ENCODE measurements at places on chromosomes 7 and 10.
A peak's percentile ranks its signal among the peaks of the same experiment; 100 is the strongest.

DNA sequence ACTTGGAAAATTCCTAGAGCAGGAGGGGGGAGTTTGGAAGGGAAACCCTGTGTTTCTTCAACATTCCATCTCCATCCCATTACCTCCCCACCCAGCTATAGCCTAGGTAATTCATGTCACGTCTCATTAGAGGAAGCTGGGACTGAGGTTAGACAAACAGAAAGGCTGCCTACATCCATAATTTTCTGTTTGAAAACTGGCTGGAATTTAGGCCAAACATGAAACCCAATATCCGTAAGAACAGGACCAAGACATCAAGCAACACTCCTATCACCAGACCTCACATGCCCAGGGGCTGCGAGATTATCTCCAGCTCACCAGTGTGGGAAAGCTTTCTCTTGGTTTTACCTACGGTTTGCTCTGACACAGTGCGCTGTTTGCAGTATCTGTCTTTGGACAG is 316.3 kb downstream of the FRMD4A start:
- DNase-seq: no peak

DNA sequence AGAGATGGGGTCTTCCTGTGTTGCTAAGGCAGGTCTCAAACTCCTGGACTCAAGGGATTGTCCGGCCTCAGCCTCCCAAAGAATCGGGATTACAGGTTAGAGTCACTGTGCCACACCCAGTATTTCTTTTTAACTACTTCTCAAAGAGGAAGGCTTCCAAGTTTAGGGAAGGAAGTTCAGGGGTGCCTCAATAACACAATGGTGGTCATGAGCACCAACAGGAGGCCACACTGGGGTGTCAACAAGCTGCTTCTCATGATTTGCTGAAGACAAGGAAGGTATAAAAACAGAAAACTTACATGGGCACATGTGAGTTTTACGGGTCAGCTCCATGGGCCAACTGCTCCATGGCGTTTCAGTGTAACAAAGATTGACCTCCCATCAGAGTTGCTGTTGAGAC is 160.5 kb downstream of the TNS3 start:
- DNase-seq: no peak

DNA sequence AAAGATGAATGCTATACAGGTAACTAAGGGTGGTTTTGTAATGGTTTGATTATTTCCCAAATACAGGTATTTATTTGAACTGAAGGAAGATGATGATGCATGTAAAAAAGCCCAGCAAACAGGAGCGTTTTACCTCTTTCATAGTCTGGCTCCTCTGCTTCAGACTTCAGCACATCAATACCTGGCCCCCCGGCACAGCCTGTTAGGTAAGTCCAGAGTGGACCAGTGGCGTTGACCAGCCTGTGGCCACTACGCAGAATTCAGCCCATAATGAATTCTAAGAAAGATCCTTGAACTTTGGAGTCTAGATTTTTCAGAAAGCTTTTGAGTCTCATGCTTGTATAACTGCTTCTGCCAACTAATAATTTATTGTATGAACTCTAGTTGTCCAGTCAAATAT is 9.7 kb downstream of the NUDT13 start:
- no peak for DNase-seq

DNA sequence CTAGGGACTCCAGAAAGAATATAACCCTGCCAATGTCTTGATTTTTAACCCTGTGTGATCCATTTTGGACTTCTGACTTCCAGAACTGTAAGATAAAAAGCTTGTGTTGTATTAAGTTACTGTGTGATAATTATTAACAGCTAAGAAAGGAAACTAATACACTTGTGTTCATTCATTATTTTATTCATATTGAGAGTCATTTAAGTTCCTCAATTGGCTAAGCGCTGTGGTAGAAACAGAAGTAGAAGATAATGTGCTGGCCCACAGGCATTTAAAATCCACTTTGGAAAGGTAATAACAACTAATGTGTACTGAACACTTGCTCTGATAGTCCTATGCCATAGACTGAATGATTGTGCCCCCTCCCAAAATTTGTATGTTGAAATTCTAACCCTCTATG is 471.7 kb upstream of the GHITM start:
- no peak for DNase-seq

DNA sequence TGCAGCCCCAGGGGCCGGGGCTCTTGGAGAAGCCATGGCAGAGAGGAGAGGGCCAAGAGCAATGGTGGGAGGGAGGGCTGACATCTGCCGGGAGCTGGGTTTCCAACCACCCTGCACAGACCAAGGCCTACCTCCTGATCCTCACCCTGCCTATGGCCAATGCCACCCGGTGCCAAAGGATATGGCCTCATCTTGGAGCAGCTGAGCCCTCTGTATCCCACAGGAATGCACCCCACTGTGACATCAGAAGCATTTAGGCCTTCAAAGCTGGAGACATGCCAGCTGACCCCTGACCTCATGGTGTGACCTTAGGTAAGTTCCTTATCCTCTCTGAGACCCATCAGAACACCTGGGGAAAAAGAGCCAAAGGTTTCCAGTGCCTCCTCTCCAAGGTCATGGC is 113.6 kb upstream of the ZMIZ1 start:
- DNase-seq: no peak

GRCh38 chr7:116952635-116953371 is 498 bp upstream of the ST7 start:
- DNase-seq: peak; percentile 46

DNA sequence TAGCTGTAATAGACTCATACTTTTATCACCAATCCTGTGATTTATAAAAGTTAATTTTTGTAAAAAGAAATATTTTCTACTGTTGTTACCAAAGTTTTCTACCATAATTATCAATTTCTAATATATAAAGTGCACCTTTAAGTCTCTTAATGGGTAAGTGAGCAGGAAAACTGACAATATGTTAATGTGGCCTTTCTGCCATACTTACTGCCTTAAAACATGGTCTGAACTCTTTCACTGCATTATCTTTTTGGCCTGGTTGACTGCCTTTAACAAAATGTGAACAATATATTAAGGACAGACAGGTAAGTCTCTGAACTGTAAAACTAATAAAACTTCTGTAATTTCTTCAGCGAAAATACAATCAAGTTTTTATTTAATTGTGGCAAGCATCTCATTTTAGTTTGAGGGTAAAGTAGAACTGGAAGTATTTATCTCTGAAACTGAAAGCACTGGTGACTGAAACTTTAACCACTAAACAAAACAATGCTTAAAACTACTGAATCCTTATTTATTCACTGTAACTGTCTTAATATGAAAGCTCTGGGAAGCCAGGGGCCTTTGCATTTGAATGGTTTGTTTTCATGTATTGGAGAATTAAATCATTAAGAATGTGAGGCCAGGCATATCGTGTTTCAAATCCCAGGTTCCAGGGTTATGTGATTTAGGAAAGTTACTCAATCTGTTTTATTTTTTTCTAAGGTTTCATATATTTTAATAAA is 948.8 kb upstream of the POT1 start:
- no peak for DNase-seq

DNA sequence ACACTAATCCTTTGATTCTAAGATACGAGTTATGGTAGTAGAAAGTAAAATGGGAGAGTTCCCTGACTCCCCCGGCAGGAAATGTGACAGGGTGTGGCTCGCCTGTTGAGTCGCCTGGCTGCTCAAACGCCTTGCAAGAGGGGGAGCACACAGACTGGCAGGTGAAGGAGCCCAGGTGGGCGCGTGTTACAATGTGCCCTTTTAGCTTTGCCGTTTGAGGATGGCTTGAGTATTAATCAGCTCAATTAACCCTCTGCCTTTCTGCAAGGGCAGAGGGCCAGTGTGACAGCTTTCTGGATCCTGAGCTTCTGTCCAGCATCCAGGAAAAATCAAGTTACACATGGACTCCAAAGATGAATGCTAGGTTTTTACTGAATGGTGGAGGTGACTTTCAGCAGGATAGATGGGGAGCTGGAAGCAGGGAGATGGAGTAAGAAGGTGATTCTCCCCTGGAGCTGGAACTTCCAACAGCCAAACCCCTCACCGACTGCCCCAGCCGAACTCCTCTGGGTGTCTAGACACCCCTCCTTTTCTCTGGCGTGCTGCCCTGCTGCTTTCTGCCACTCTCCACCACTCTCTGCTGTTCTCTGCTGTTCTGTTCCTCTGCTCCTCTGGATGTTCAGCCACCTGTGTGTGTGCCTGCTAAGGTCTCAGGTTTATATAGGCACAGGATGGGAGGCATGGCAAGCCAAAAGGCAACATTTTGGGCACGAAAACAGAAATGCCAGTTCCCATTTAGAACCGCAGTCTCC is 548.8 kb upstream of the KCND2 start:
- DNase-seq: no peak

GRCh38 chr10:16957038-16957437 is 139.8 kb upstream of the RSU1 start:
- DNase-seq: peak; percentile 49

DNA sequence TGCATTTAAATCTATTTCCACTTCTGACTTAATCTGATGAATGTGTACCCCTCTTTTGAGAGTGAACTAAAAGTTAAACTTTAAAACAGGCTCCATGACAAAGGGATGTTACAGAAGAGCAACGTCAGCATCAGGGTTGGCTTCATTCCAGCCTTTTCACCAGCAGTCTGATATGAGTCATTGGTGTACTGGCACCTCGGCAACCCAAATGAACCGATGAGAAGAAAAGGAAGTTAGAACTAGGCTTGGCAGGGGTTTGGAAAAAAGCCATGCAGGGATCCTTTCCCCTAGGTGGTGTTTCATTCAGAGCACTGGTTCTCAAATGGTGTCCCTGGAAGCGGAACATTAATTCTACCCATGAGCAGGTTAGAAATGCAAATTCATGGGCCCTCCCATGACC is 53.6 kb downstream of the SEC61G start:
- DNase-seq: peak; percentile 20

DNA sequence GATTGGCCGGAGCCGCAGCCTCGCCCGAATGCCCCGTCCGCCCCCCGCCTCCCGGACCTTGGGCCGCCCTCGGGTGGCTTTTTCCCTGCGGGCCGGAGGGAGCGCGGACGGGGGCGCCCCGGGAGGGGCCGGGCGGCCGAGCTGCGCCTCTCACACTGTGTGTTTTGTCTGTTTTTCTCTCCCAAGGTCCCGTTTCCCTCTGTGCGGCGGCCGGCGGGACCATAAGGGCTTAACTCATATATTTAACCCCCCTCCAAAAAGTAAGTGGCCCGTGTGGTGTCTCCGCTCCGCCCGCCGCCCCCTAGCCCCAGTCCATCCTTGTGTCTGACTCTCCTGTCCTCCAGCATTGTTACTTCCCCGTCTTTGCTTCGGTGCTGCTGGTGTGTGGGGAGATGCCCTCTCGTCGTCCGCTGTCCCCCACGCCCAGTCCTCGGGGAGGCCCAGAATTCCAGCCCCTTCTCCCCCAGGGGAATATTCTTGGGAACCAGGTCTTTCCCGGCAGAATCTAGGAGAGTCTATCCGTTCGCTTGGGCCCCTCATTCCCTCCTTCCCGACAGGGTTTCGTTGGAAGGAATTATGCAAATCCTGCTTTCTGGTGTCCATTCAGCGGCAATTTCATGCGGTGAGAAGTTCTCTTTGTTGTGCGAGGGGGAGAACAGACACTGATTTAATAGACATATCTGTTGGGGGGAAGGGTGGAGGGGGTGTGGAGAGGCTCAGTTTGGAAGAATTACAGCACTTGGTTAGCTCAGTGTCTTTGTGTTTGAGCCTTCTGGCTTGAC is 1.3 kb downstream of the LCOR start:
- peak; percentile 16 for DNase-seq

- no peak for DNase-seq
Observed at GRCh38 chr10:104273899-104274575, 5.1 kb downstream of the GSTO2 start.

- DNase-seq: no peak
Observed at GRCh38 chr7:522071-522950, 2.7 kb upstream of the PDGFA start.

DNA sequence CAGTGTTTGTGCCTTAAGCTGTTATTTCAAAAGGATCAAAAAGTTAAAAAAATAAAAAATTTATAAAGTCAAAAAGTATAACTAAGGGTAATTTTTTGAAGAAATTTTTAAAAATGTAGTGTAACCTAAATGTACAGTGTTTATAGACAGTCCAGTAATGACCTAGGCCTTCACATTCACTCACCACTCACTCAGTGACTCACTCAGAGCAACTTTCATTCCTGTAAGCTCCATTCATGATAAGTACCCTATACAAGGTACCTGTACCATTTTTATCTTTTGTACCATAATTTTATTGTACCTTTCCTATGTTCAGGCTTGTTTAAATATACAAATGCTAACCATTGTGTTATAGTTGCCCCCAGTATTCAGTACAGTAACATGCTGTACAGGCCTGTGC is 21.5 kb downstream of the DNAJC9 start:
- DNase-seq: no peak

DNA sequence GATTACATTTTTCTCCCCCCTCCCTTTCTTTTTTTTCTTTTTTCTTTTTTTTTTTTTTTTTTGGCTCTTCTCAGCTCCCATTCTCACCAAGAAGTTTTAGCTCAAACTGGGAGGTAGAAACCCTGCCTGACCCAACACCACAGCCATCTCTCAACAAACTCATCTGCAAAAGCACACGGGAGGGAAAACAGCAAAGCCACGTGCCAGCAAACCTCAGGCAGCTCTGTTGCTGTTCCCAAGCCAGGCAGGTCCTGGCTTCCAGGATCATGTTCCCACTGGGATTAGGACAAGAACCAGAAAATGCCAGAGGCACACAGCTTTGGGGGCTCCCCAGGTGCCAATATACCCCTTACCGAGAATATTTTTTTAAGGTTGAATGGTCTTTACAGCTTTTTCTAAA is 56.7 kb downstream of the ITIH5 start:
- no peak for DNase-seq

- DNase-seq: no peak
Observed at GRCh38 chr10:30348378-30348776, 701 bp downstream of the MTPAP start.

DNA sequence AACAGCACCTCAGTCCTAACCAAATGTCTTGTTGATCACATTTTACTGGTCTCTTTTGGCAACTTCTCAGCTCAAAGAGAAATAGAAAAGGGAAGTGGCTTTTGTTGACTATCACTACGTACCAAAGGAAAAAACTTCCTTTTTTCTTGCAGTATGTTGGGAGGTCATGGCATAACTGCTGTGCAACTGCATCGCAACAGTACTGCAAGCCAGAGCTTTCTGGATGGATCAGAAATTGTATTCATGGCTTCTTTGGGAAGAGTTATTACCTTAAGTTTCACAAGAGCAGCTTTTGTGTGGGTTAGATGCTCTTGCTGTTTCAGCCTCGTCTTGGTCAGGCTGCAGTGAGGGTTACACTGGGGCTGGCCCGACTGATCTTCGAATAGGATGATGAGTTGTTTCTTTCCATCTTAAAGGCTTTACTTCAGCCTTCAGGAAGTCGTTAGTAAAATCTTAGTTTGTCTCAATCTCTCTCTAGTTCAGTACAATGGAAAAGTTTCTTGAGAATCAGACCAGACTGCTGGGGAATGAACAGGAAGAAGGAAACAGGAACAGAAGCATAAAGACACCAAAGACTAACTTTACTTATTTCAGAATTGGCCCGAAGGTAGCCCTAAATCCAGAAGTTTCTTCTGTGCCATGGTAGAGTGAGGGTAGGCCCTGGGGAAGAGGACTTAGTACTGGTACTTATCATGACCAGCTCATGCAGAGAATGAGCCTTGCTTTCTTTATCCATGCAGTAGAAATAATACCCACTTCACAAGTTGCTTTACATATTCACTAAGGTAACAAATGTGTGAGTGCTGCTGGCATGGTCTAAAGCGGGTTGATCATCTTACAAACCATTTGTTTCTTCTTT is 153.6 kb downstream of the CELF2 start:
- DNase-seq: no peak

- DNase-seq: no peak
Observed at GRCh38 chr10:77321838-77322237, 315.8 kb downstream of the KCNMA1 start.

GRCh38 chr7:139618482-139619366 is 95.2 kb downstream of the CLEC2L start:
- no peak for DNase-seq

GRCh38 chr7:99843808-99844207 is 16.0 kb downstream of the CYP3A43 start:
- DNase-seq: no peak
